ENCODE measurements at places on chromosomes 2 and 18.

- DNase-seq, result no peak
These were observed 205.5 kb downstream of the ZNF521 start for GRCh38 chr18:25146512-25146910.

DNA sequence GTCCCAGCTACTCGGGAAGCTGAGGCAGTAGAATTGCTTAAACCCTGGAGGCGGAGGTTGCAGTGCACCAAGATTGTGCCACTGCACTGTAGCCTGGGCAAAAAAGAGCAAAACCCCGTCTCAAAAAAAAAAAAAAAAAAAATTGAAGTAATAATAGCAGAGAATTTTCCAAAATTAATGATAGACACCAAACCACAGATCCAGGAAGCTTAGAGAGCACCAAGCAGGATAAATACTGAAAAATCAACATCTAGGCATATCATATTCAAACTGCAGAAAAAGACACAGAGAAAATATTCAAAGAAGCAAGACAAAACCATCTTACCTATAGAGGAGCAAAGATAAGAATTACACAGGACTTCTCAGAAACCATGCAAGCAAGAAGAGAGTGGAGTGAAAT lies 33.5 kb downstream of the BUB1 start:
- no peak for DNase-seq

DNA sequence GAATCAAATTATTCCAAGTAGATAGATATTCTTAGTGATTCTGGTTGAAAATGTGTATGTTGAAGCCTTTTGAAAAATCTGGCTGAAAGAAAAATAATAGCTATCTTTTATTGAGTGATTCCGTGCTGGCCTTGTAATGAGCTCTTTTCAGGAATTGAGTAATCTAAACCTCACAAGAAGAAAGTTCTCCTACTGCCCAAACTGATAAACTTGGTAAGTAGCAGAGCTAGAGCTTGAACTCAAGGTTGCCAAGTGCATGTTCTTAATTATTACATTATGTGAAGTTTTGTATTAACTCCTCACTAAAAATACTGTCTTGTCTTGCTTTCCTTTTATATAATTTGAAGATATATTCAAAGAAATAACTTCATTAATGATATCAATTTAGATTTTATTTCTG lies 1.6 kb upstream of the PPP1R1C start:
- no peak for DNase-seq

GRCh38 chr2:216636551-216637450 lies 3.6 kb downstream of the IGFBP2 start:
- DNase-seq, result no peak

- DNase-seq, result no peak
These were observed 20.4 kb upstream of the PTMA start for GRCh38 chr2:231687961-231688360.

DNA sequence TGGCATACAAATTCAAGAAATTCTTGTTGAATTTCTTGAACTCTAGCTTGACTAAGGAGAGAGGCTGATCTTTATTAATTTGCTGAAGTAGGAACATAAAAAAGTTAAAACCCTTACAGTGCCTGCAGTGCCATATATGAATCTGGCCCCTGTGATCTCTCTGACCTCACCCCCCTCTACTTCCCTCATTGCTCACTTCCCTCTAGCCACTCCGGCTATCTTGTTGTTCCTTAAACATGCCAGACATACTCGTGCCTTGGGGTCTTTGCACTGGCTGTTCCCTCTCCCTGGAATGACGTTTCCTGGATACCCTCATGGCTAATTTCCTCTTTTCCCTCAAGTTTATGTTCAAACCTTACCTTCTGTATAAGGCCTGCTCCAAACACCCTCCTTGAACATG lies 246.3 kb upstream of the SIX2 start:
- DNase-seq, result no peak

GRCh38 chr2:64779117-64779690 lies 125.5 kb upstream of the SERTAD2 start:
- DNase-seq, result no peak

- DNase-seq, result peak; percentile 30
These were observed 1184.0 kb upstream of the GYPC start for GRCh38 chr2:125471963-125472362.

DNA sequence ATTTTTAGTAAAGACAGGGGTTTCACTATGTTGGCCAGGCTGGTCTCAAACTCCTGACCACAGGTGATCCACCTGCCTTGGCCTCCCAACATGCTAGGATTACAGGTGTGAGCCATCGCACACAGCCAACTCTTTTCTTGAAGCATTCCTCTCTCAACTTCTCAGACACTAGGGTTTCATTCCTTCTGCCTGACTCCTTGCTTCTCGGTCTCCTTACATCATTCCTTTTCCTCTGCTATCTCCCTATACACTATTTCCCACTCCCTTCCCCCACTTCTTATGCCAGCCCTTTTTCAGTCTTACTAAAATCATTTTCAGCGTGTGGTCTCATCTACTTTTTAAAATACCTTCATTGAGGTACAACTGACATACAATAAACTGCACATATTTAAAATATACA lies 6.1 kb downstream of the SOS1 start:
- DNase-seq, result no peak

DNA sequence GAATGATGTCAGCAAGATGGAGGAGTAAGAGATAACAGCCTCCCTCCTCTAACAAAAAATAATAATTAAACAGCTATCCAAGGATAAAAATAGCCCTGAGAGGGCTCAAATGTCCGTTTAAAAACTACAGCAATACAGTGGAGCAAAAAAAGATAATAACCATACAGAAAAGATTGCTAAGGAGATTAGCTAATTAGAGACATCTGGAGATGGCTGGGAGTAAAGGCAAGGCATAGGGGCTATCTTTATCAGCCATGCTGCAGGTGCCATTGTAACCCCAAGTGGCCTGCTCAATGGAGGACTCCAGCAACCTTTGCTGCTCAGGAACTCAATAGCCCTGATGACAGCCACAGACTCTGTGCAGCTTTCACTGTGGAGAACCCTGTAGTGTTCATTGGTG lies 42.7 kb downstream of the MDH1 start:
- no peak for DNase-seq

DNA sequence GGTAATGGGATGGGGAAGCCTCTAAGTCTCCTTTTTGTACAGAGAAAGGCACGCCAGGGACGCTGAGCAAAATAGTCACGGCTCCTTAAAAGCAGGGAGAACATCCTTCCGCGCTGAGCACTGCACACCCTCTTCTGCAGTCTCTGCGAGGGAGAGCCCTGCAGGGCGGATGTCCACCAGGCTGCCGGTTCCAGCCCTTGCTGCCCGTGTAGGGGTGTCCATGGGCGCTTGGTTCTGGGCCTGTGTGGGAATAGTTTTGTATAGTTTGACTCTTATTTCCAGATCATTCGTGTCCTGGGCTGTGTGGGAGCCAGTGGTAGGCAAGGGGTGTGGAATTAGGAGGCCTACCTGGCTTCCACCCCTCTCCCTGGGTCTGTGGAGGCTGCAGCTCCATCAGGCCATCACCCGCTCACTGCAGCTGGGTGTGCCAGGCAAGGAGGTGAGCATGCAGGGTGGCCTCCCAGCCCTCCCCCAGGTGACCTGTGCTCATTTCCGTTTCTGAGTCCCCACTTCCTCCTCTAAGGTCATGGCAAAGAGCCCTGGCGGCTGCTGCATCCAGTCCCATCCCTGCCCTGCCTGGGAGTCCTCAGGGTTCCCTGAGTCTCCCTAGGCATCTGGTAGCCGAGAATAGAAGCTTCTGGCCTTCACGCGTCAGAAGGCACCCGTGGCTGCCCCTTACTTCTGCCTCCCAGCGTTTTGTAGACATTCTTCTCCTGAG lies 202.6 kb downstream of the LDLRAD4 start:
- DNase-seq, result no peak

GRCh38 chr2:191465766-191466420 lies 212.0 kb upstream of the NABP1 start:
- DNase-seq, result no peak

DNA sequence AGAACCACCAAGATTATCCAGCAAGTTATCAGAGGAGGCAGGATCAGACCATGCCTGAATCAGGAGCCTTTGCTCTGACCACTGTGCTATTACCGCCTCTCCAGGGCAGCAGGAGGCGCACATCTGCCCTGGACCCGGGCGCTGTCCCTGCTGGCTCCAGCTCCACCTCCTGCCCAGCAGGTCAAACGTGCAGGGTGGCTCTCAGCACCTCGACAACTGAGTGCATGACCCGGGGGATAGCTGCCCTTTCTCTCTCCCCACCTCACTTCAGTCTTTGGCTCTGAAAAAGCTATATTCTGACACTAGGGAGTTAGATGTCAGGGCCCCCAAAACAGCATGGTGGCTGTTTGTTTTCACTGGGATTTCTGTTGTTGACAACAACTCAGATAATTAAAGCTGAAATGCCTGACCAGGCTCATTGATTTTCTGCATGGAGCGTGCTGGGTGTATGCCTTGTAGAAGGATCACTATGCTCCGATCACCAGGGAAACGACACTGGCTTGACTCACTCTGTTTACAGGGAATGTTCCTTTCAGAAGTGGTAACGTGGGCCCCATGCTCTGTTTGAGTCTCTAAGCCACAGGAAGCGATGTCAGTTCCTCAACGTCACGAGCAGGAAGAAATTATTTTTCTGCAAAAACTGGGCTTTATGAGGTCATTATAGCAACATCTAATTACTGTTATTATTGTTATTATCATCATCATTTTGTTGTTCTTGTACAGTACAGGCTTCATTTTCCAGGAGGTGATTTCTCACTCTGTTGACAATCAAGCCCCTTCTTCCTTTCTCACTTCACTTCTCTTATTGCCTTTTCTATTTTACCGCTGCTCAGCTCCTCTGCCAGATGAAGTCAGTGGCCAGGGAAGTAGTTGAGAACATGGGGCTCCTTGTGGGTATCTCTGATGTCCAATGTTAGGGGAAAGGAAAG lies 125.6 kb downstream of the PLB1 start:
- peak; percentile 37 for DNase-seq

GRCh38 chr2:230828272-230828961 lies 36.3 kb upstream of the ITM2C start:
- no peak for DNase-seq

DNA sequence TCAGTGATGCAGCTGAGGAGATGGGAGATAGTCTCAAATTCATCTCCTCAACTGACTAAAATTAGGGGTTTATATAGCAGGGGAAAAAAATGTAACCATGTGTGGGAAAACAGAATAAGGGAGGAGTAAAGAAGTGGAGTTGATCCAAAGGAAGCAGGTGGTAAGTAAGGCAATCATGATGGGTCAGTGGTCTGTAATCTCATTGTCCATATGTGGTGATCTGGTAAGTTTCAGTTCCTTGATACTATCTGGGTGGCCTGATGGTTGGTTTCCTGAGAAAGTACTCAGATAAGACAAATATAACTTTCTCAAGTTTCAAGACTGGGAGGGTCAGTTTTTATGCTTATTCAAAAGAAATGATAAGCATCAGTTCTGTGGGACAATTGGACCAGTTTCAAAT lies 312.3 kb upstream of the KCNJ3 start:
- no peak for DNase-seq

GRCh38 chr2:221818616-221819320 lies 246.7 kb upstream of the EPHA4 start:
- DNase-seq, result no peak

GRCh38 chr18:44788334-44788733 lies 107.6 kb downstream of the SETBP1 start:
- DNase-seq, result no peak

DNA sequence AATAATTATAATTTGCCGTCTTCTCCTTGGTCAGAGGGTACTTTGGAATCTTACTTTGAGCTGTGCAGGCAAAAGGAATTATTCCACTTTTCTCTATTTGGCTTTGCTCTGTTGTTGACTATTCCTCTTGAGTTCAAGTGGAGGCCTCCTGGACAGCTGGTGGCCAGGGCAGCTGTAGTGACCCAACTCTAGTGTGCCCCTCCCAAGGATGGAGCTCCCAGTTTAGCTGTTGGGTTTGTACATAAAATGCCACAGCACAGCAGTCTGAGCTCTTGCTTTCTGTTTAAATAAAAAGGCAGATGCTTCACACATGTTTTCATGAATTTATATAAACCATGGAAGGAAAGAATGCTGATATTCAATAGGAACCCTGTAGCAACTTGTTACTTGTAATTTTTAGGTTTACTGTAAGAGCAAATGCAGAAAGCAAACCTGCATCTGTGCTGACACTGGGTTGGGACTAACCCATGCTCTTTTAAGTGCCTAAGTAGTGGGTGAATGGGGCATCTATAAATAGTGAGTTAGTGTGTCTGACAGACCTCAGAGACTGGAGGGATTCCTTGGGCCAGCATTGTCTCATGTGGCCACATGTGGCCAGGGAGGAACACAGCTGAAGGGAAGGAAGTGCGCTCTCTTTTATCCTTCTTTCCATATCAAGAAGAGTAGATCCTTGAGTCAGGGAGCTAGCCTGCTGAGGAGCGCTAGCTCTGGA lies 121.8 kb downstream of the FHOD3 start:
- DNase-seq, result no peak

GRCh38 chr2:214310319-214310718 lies 100.5 kb upstream of the VWC2L start:
- DNase-seq, result no peak

- no peak for DNase-seq
These were observed 118.8 kb upstream of the EPB41L3 start for GRCh38 chr18:5662586-5663090.

DNA sequence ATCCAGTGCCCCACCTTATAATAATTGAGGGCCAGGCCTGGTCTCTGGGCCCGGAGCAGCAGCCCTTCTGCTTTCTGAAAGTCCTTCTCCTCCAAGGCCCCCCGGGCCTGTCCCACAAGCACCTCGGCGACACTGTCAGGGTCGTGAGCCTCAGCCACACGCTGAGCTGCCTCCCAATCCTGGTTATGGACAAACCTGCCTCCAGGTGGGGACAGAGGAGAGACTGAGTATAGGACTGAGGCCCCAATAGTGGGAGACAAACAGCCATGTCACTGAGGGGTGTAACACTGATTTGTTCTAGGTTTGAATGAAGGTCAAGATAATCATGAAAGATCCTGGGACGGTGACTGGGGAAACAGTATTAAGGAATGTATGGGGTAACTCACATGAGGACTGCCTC lies 11.8 kb downstream of the KRTCAP3 start:
- no peak for DNase-seq

GRCh38 chr2:190882411-190882766 lies 1.8 kb downstream of the GLS start:
- no peak for DNase-seq

DNA sequence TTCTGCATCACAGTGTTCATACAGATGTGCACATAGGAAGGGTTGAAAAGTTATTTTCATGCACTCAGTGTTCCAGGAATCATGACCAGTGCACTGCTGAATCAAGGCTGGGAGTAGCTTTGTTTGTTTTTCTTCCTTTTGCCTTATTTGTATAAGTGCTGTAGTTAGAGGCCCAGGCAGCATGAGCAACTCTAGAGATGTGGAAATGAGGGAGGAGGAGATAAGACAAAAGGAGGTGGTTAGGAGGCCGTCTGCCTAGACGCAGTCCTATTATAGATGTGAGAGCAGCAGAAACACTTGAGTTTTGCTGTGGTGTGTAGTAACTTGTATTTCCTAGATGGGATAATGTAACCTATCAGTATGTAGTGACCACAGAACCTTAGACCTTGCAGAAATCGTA lies 264.3 kb upstream of the RASGRP3 start:
- peak; percentile 15 for DNase-seq

DNA sequence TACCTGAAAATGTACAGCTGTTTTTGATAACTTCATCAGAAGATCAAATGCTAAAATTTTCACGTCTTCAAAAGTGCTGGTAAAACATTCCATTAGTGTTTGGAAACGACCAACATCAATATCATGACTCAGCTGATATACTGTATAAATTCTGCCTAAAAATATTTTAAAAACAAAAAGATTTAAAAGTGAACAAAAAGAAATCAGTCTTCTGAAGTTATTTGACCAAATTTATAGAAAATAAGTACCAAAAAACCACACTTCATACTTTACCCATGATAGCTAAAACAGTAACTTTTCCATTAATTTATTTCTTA lies 35.6 kb downstream of the THADA start:
- DNase-seq, result no peak

GRCh38 chr2:228600265-228600664 lies 418.8 kb upstream of the SPHKAP start:
- DNase-seq, result no peak
